Stimulated activated CD8-positive, alpha-beta memory T cell treated with anti-CD3 and anti-CD28 coated beads, Interleukin-4, amount 100 ng/mL, for 24 hours (primary cell): ENCODE measurements at places on chromosomes 2 and 18.

GRCh38 chr2:180732337-180732736 is 248.1 kb upstream of the UBE2E3 start:
- DNase-seq: no peak

DNA sequence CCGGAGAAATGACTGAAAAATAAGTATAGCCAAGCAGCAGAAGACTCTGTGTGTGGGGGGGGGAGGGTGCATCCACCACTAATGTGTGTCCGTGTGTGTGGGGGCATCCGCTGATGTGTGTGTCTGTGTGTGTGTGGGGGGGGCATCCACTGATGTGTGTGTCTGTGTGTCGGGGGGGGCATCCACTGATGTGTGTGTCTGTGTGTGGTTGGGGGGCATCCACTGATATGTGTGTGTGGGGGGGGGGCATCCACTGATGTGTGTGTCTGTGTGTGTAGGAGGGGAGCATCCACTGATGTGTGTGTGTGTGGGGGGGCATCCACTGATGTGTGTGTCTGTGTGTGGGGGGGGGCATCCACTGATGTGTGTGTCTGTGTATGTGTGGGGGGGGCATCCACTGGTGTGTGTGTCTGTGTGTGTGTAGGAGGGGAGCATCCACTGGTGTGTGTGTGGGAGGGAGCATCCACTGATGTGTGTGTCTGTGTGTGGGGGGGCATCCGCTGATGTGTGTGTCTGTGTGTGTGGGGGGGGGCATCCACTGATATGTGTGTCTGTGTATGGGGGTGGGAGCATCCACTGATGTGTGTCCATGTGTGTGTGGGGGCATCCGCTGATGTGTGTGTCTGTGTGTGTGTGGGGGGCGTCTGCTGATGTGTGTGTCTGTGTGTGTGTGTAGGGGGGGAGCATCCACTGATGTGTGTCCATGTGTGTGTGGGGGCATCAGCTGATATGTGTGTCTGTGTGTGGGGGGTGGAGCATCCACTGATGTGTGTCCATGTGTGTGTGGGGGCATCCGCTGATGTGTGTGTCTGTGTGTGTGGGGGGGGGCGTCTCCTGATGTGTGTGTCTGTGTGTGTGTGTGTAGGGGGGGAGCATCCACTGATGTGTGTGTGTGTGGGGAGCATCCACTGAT is 125.0 kb downstream of the NFATC1 start:
- DNase-seq: no peak

DNA sequence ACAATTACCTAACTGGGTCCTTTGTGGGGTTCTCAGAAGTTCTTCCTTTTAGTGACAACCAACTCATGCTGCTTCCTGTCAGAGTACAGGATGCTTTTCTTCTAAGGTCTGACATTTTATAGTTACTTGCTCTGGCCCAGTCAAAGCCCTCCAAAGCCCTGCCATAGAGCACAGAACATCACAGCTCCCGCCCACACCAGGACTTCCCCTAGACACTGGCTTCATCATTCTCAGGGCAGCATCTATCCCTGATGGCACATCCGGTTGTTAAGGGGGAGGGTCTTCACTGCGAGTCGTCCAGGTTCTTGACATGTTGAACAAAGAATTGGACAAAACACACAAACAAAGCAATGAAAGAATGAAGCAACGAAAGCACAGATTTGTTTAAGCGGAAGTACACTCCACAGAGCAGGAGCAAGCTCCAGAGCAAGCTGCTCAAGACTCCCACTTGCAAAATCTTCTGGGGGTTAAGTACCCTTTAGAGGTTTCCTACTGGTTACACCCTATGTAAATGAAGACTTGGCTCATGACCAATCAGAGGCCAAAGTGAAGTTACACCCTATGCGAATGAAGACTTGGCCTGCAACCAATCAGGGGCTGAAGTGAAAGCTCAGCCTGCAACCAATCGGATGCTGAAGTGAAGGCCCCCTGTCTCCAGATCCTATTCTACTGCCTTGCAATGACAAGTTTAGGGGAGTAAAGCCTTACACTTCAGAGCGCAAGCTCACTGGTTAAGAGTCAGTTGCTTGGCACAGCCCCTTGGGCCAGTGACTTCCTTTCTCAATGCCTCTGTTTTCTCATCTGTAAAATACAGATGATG is 79.0 kb downstream of the HDAC4 start:
- DNase-seq: peak; percentile 47

GRCh38 chr2:61220768-61221167 is 58.8 kb downstream of the C2orf74 start:
- no peak for DNase-seq

DNA sequence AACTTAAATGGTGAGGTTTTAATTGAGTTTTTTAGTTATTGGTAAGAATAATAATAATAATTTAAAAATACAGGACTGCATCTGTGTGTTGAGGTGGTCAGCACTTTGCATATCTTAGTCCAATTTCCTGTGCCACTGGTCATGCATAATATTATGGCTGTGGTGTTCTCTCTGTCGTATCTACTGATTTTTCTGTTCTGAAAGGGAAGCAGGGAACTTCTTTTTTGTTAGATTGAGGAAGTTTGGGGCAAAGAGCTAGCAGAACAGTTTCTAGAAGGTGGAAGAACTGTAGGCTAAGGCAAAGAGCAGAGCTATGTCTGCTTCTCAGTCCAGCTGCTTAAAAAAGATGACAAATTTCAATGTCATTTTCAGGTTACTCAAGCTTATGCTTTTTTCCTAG is 74.3 kb downstream of the XRCC5 start:
- DNase-seq: no peak

DNA sequence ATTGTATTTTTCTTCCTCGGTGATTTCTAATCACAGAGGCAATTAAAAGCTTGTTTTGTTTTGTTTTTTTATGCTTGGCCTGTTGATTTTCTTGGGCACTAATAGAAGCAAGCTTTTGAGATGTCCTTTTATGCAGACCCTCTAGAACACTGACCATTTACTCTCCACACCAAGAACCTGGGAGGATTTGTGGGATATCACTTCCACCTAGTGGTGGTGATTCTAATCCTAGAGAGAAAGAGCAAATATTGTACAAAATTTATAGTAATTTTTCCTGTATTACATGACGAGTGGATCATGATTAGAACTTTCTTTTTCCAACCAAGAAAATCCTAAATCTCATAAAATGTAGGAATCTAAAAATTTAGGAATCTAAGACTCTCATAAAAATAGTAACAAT is 23.4 kb downstream of the NEMP2 start:
- no peak for DNase-seq

DNA sequence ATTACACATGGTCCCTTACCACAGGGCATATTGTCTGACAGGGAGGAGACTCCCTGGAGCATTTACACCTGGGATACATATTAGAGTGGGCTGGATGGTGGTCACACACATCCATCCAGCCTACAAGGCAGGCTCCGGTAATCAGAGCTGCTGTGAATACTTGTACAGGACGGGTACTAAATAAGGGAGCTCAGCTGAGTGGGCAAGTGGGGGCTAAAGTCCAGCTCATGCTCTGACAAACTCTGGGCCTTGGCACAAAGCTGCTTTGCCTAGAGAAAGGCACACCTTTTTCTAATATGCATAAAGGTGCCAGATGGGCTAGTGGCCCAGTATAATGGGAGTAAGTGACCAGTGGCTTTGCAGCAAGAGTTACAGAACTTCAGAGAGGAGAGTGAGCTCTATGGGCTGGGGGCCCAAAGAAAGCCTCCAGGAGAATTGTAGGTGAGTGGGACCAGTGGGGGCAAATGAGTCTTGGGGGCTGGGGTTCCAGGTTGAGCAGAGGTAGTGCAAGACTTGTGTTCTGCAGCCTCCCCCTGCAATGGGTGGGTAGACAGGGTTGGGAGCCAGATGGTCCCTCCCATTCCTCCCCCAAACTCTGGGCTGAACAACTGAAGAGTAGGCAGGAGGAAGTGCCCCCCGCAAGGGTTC is 1.6 kb downstream of the TMEM198 start:
- no peak for DNase-seq

DNA sequence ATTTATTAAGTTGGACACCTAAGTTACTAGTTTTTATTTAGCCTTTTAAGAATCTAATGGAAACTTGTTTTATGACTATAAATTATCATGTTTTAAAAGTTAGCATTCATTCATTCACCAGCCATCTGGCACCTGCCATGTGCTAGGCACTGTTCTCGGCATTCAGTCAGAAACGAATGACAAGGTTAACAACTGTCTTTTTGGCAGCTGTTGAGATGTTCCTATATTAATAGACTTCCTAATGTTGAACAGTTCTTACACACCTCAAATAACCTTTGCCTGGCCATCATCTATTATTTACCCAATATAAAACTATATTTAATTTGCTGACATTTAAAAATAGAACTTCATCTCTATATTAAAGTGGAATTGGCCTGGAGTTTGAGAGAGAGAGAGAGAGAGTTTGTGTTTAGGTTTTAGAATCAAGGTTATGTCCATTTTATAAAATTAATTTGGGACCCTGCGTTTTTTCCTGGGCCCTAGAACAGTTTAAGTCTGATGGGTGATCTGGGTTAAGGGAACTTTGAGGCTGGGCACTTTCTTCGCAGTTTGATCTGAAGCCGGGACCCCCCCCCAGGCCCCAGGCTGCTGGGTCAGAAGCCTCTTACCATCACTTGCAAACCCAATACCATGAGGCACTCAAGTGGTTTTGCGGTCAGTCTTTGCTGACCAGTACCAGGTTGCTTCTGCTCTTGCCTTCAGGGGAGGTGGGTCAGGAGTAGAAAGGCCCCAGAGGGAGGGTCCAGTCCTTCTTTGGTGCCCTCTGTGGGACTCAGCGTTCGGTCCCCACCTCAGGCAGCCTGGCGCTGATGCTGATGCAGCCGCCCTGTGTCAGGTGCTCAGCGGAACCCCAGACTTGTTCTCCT is 48.3 kb upstream of the ASB1 start:
- no peak for DNase-seq

DNA sequence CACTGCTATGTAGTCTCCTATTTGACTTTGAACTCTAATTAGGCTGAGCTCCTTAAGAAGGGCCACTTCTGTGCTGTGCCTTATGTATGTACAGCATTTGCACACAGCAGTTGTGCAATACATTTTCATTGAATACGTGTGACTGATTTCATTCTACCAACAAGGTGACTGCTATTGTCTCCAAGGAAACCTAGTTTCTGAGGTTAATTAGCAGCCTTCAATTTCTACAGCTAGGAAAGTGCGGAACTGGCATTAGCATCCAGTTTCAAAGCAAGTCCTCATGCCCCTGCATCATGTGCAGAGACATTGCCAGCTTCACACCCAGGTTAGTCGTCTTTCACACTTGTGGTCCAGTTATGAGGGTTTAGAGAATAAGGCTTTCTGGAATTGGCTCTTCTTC is 58.6 kb downstream of the NCK2 start:
- no peak for DNase-seq

DNA sequence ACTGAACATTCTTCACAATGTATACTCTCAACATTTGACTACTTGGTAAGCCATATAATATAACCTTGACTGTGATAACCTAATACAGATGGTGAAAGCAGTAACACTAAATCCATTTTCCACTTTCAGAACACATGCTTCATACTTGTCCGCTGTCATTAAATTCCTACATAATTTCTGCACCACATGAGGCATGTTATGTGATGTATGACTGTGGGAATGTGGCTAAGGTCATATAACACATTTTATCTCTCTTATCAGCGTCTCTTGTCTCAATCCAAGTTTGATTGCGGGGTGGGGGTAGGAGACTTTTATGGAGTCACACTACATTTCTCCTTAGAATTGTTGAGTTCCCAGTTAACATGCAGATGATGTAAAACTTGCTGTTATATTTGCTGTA is 110.9 kb downstream of the MTCL1 start:
- DNase-seq: no peak

DNA sequence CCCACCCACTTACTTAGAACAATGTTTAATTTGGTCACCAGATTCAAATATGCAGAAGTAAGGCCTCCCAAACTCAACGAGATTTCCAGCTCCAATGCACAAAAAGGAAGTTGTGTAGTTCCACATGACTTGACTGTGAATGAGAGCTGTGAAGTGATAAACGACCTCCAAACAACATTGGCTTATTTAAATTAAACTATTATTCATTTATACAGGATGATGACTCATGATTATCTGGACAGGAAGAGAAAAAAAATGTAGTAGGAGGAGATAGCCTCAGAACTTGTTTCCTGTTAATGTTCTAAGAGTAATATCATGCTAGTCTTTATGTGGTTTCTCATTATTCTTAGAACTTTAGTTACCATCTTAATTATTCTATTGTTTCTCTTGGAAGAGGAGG is 237.3 kb downstream of the C1D start:
- DNase-seq: no peak

GRCh38 chr2:73593680-73594079 is 48.5 kb downstream of the NAT8 start:
- DNase-seq: no peak

GRCh38 chr2:152508446-152508845 is 173.5 kb downstream of the FMNL2 start:
- no peak for DNase-seq

DNA sequence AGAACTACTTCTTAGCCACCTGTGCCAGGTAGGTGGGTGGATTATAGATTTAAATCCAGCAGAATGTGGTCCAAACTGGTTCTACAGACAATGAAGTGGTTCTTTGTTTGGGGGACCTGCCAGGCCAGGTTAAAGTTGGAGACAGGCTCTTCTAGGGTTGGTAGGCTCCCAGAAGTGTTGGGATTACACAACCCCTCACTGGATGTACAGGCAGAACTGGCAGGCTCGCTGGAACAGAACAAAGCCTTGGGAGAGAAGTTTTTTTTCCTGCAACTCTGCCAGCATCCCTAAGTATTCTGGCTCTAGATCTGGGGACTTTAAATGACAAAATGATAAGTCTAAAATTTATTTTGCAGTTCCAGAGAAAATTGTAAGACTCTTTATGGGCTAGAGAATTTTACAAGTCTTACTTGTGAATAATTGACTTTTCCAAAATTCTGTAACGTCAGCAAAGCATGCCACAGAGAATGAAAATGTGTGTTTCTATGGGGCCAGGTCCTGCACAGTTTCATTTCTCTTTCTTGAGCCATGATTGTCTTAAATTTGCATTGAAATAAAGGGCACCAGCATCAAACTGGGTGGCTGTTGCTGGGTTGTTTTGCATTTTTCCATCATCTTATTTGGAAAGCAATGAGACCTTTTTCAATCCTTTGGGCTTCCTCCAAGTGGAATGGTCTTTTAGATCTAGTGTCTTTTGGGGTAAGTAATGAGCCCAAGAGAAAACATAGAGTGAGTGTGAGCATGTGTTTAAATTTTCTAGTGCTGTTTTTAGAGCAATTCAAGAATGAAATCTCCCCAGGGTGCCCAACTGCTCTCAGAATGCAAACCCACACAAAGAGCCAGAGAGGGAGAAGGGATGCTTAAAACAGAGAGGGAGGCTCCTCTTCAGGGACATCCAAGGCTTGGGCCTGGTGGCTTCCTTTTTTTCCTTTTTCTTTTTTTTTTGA is 32.4 kb upstream of the ATL2 start:
- DNase-seq: no peak

DNA sequence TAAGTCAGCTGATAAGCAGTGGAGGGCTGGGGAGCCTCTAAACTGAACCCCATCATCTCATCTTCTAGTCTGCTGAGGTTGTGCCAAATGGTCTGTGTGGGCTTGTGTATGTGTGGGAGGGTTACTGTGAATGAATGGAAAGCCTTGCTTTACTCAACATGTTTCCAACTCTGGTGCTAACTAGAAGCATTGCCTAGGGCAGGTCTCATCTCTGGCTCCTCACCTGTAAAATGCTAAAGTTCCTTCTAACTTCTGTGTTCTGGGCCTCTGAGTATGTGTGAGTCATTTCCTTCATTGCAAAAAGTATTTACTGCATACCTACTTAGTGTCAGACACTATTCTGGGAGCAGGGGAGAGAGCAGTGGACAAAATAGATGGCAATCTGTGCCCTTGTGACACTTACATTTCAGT is 1.3 kb downstream of the LIPG start:
- no peak for DNase-seq
